ENCODE measurements at places on chromosomes 4 and X. TPM values are rescaled to one million over a fixed set of nuclear protein-coding genes. Genes with fewer than 3 reads are reported as not detected.

Gene PTCHD1
- under 0.01 TPM for total RNA-seq

Gene SSX4B
- not detected for total RNA-seq

Gene HSD17B13
- 0.27 TPM for total RNA-seq

Gene GPAT3
- total RNA-seq: 19.4 TPM

Gene FAM184B
- not detected for total RNA-seq

Gene PABPC5
- total RNA-seq: under 0.01 TPM

Gene GAGE13
- total RNA-seq: not detected

Gene TMSB15C
- 2.4 TPM for total RNA-seq

Gene C4orf36
- 0.54 TPM for total RNA-seq

- no peak for DNase-seq
These were observed 349.9 kb downstream of the PDHA2 start for GRCh38 chr4:96189761-96190160.

DNA sequence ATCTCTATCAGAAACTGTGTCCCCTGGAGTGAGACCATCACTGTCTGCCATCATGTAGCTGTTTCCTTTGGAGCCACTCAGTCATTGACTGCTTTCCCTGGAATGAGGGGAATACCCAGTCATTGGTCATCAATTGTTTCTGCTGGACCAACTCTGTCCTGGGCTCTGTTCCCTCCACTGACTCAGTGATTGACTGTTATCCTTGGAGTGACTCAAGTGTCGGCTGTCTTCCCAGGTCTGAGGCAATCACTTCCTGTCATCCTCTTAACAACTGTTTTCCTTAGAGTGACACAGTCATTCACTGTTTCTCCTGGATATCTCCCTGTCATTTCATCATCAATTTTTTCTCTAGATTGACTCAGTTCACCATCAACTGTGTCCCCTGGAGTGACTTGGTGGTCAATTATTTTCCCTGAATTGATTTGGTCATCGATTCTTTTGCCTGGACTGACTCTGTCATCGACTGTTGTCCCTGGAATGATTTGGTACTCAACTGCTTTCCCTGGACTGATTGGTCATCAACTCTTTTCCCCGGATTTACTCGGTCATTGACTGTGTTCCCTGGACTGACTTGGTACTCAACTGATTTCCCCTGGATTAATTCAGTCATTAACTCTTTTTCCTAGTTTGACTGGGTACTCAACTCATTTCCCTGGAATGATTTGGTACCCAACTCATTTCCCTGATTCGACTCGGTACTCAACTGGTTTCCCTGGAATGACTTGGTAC is 327.9 kb upstream of the VCX start:
- DNase-seq: no peak

- no peak for DNase-seq
These were observed 39.1 kb downstream of the SUPT20HL1 start for GRCh38 chrX:24399550-24399949.

- DNase-seq: peak; percentile 44
These were observed 30.8 kb downstream of the DAPP1 start for GRCh38 chr4:99847362-99847976.

DNA sequence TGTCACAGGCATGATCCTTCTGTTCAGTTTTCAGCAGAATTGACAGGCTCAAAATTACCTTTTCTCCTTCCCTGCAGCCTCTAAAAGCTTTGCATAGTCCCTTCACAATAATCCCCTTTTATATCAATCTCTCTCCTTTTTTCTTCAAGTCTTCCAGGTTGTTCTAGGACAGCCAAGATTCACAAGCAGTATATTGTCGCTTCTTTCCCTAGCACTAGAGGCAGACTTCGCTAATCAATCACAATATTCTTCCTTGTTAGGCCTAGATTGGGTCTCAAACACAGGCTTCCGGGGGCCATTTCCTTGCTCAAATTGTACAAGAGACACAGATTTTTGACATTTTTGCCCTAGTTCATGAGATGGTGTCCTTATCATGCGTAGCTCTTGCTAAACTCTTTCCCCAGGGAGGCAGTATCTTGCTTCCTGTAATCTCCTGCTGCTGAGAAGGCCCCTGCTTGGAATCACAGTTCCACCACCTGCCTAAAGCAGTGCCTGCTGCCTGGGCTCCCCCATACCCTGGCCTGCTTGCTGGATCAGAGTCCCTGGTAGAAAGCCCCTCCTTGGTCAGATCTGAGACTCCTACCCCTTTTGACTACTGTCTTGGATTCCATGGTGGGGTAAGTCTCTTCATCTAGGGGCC is 57.3 kb downstream of the DMP1 start:
- DNase-seq: no peak

DNA sequence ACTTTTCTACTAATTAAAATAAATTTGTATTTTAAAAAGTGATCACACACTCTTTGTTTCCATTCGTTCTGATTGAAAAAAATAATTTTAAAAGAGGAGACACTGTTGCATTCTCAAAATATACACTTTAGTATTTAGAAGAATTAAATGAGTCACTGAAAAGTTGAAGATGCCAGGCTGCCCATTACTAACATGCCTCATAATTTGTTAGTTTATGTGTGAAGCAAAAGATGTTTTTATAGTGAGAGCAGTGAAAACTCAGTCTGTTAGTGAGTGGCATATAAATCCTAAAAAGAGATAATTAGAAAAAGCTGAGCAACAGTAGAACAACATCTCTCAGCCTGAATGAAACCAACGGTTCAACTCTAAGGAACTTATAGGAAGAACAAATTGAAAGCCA is 143.4 kb downstream of the CDS1 start:
- no peak for DNase-seq

DNA sequence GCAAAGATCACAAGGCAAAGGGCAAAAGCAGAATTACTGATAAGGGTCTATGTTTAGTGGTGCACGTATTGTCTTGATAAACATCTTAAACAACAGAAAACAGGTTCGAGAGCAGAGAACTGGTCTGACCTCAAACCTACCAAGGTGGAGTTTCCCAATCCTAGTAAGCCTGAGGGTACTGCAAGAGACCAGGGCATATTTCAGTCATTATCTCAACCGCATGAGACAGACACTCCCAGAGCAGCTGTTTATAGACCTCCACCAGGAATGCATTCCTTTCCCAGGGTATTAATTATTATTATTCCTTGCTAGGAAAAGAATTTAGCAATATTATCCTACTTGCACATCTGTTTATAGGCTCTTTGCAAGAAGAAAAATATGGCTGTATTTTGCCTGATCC is 51.5 kb downstream of the NPNT start:
- no peak for DNase-seq

DNA sequence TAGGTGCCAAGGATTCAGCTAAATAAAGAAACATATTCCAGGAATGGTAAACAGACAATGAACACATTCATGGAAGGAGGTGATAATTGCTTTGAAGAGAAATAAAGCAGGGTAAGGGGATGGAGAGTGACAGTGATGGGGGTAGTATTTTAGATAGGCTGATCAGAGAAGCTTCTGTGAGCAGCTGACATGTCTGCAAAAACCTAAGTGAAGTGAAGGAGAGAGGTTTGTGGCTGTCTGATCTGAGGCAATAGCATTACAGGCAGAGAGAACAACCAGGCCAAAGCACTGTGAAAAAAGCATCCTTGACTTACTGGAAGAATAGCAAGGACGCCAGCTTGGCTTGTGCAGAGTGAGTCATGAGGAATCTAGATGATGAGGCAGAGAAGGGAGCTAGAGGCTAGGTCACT is 271.9 kb upstream of the GATB start:
- DNase-seq: no peak

- DNase-seq: no peak
These were observed 6.9 kb upstream of the CXCL1 start for GRCh38 chr4:73862322-73862721.

DNA sequence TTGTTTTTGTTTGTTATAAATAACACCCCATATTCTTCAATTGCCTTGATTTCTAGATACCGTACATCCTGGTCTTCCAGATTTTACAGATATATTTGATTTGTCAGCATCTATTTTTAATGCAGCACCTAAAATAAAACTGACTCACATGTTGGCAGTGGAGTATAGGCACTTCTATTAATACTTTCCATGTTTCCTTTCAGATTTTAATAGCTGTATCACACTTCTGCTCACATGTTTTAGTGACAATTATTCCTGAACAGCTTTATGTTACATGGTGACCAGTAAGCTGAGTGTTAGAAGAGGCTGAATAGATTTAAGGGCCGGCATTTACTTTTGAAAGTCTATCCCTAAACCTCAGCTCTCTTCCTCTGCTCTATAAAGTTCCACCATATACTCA is 46.1 kb downstream of the C4orf46 start:
- no peak for DNase-seq

- no peak for DNase-seq
These were observed 1300.2 kb downstream of the RAPGEF2 start for GRCh38 chr4:160403081-160403480.

- no peak for DNase-seq
These were observed 323.8 kb downstream of the DCTD start for GRCh38 chr4:182593402-182593801.

- DNase-seq: no peak
These were observed 4.4 kb upstream of the INPP4B start for GRCh38 chr4:142850478-142850877.

DNA sequence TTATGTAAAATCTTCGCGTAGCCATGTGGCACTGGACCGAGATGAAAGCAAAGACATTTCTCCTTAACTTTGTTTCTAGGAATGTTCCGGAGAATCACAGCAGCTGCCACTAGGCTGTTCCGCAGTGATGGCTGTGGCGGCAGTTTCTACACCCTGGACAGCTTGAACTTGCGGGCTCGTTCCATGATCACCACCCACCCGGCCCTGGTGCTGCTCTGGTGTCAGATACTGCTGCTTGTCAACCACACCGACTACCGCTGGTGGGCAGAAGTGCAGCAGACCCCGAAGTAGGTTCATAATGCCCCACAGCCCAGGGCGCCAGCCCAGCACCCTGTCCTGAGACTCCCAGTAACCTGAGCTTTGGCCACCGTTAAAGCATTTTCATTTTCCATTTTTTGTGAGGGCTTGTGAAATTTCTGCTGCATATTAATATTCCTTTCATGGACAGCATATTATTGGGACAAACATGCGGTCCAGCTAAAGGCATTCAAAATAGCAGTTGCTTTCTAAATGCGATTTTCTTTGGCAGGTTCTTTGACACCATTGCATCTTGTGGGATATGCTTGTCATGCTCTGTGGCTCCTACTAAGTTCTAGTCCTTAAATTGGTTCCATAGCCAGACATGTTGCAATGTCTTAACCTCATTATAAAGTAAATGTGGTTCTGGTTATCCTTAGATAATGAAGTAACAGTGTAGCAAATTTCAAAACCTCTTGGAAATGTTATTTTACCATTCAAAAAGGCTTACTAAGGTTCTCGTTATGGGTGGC is 49.1 kb upstream of the MSANTD1 start:
- no peak for DNase-seq

DNA sequence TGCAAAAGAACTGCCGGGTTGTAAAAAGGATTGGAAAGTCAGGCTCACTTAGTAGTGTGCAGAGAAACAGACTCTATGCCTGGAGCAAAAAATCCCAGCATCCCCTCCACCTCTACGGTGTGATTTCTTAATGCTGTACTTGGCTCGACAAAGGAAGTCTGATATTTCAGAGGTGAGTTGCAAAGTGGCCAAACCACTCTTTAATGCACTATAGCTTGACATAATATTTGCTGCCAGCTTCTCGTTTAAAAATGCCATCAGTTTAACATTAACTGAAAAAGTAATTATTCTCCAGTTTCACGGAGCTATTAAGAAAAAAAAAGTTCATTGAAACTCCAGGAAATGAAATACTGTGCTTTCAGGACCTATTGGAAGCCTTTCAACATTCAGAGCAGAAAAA is 448.3 kb upstream of the ZFP42 start:
- no peak for DNase-seq

Data from hematopoietic multipotent progenitor cell (in vitro differentiated cells).